ENCODE measurements at places on chromosomes 7 and 10.

DNA sequence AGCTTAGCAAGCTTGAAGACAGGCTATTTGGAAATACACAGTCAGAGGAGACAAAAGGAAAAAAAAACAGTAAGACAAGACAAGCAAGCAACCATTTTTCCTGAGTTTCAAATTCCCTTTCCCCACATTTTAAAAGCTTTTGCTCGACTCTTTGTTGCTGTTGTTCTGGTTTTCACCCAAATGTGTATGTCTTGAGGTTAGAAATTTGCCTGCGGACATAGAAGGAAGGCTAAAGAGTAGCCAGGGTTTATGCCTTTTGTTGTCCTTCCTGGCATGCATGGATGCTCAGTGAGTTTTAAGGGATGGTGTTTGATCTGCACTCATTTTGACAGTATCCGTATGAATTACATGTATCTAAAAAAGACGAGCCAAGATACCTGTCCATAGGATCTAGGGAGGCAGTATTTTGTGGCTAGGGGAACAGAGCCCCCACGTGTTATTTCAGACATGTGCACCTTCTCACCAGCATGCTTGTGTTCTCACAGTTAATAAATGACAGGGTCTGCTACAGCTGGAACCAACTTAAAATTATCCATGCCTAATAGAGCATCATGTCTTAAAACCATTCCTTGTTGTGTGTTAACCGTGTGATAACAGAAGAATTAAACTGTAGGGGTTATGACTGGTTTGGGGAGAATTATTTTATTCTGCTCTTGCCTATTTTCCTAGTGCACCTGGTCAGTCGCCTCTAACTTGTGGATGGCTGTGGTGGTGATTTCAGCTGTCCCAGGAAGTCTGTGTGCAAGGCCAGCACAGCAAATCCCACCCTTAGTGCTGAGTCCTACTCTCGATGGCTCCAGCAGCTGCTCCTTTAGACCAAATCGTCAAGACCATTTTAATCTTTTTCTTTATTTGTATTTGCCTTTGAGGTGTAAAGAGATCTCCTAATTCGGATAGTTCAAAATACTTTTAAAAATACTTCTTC is 9.1 kb downstream of the WIPF3 start:
- DNase-seq, result no peak

DNA sequence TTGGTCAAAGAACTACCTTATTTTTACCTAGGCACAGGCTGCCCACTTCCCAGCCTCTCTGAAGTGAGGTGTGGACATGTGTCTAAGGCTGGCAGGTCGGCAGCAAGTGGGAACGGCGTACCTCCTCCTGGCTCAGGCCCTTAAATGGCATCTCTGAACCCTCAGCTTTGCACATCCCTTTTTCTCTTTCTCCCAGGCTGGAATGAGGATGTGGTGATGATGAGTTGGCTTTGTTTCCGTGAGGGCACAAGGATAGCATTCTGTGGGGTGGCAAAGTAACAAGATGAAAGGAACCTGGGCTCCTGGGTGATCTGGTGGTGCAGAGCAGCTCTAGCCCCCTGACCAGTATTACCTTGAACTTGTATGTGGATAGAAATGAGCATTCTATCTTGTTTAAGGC is 196.8 kb downstream of the REEP3 start:
- DNase-seq, result no peak

- no peak for DNase-seq
Observed at GRCh38 chr10:75426880-75427279, 4.5 kb upstream of the LRMDA start.

DNA sequence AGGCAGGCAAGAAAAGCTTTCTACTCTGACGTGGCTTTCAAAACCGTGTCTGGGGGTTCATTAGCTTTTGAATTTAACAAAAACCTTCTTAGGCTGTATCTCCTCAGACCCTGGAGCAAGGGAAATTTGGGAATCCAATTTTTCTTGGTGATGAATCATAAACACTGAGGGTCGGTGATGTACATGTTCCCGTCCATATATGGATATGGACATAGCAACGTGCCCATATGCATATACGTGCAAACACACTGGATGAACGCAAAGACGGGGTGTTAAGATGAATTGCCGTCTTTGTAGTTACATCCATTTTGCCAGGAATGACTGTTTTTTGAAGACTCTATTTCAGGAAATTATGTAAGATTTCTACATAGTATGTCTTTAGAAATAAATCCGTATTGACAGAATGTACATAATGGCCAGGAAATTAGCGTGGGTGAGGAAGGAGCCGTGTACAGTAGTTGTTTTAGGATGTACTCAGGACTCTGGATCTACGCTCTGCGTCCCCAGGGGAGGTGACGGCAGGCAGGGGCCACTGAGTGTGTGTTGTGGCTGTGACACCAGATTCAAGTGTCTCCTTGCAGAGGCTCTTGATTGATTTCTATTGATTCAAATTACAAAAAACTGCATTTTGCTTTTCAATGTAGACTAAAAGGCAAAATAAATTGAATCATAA is 238.2 kb downstream of the DNAJB6 start:
- no peak for DNase-seq

DNA sequence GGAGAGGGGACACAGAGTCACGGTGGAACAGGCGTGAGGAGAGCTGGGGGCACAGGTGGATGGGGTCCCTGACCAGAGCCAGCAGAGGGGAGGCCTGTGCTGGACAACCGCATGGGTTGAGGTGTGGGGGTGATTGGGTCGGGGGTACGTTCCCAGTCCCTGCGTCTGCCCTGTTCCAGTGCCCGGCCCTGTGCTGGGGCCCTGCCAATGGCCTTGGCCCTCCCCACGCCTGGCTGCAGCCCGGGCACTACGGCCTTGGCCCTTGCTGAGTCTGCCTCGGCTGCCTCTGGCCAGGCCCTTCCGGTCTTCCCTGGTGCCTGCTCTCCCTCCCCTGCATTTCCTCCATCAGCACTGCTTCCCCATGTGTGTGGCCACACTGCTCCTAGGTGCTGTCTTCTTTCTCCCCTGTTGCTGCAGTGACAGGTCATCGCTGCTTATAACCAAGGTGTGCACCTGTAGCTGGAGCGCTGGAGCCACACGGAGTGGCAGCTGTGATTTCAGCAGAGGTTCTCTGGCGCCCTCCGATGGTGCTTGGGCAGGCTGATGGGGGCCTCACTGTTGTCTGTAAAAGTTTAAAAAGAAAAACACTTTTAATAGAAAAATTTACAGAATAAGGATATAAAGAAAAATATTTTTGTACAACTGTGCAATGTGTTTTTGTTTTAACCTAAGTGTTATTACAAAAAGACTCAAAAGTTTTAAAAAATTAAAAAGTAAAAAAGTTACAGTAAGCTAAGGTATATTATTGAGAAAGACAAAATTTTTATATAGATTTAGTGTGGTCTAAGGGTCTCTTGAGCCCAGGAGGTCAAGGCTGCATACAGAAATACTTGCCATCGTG is 45.2 kb upstream of the BHLHA15 start:
- DNase-seq, result no peak

Measured in urinary bladder (tissue), 4 donors.